Immature natural killer cell (primary cell): ENCODE measurements at places on chromosomes 2 and 18.
A peak's percentile ranks its signal among the peaks of the same experiment; 100 is the strongest.

DNA sequence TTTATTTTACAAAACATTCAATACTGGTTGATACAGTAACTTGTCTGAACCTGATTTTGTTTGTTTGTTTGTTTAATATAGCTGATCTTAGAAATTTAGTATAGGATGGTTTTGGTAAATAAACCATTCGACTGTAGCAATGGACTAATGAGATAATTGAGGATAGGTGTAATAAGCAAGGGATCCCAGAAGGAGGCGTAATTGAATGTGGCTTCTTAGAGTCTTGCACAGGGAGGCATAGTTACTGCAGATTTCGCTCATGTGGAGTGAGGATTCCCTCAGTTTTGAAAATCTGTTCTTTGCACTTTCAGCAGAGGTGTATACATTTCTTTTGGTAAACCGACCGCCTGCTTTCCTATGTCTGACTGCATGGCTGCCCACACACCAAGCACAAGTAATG, 709.6 kb downstream of the SOCS6 start:
- no peaks in the 10 kb centered on the region for H3K4me1 ChIP-seq
- H3K27me3 ChIP-seq: no peaks in the 10 kb centered on the region
- H3K27ac ChIP-seq: no peak overlapping the region
- no peak for DNase-seq

DNA sequence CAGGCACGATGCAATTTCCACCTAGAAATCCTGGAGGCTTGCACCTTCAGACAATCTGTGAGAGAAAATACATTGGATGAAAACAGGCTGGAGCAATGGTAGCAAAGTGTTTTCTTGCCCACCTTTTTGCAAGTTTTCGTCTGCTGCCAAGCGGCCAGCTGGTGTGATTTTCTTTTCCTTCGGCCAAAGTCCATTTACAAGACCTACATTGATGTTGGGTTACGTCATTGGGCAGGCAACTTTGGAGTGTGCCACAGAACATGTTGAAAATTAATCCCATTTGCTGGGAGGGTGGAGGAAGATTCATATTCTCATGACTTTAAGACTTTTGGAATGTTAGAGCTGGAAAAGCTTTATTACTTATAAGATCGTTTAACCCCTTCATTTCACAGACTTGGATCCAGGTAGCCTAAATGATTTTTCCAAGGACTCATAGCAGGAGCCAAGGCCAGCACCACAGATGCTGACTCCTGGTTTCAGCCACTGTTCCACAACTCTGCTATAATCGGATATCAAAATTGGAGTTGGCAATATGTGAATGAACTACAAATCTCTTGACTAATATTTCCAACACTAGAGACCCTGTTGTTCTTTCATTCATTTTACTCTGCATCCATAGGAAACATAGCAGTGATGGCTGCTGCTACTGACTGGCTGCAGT, 352.1 kb downstream of the RND3 start:
- no peaks in the 10 kb centered on the region for H3K27me3 ChIP-seq
- no peaks in the 10 kb centered on the region for H3K4me1 ChIP-seq
- no peak overlapping the region for H3K4me3 ChIP-seq
- H3K27ac ChIP-seq: no peak overlapping the region
- H3K36me3 ChIP-seq: no peaks in the 10 kb centered on the region

- H3K4me1 ChIP-seq: no peaks in the 10 kb centered on the region
- peaks cover 9% of the 10 kb centered on the region for H3K27me3 ChIP-seq
- no peaks in the 10 kb centered on the region for H3K36me3 ChIP-seq
- H3K27ac ChIP-seq: no peak overlapping the region
- H3K4me3 ChIP-seq: no peak overlapping the region
- no peak for DNase-seq
These were observed 55.1 kb downstream of the INO80C start for GRCh38 chr18:35442701-35443100.

DNA sequence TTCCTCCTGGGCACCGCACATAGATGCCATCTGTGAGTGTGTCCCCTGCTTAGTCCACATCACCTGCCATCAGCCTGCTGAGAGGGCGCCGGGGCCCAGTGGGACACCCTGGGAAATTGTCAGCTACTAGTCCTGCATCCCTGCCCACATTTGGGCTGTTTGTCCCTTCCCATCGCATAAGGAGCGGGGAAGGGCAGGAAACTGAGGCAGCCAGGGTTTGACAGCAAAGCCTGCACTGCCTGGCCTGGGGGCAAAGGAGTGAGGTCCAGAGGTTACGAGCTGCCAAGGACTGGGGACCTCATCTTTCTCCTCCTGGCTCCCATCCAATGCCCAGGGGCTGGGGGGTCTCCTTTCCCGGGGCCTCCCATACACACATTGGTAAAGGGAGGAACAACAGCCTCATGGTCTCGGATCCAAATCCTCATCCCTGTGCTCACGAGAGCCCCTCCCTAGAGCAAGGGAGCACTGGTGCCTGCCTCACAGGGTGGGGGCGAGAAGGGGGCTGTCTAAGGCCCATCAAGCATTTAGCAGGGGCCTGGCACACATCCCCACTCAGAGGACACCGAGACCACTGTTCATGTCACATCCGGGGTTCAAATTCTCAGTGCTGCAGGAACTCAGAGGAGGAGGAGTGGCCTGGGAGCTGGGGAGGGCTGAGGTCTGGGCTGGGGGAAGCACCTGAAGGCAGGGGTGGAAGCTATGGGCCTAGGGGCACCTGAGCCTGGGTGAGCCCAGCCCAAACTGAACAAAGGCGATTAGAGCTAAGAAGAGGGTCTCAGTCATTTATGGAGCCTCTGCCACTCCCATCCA, 113.8 kb downstream of the SMAD7 start:
- no peak for DNase-seq
- peaks cover 13% of the 10 kb centered on the region for H3K27me3 ChIP-seq
- peaks cover 99% of the 10 kb centered on the region for H3K4me1 ChIP-seq
- peaks cover 4% of the 10 kb centered on the region for H3K36me3 ChIP-seq
- peak overlapping the region; percentile 80 for H3K4me3 ChIP-seq

- DNase-seq: peak; percentile 54
- peaks cover 16% of the 10 kb centered on the region for H3K27me3 ChIP-seq
- H3K4me1 ChIP-seq: peaks cover 19% of the 10 kb centered on the region
- H3K27ac ChIP-seq: peak overlapping the region; percentile 100
- H3K4me3 ChIP-seq: peak overlapping the region; percentile 98
- H3K36me3 ChIP-seq: no peaks in the 10 kb centered on the region
These were observed 683 bp upstream of the DNAJC27 start for GRCh38 chr2:24972315-24972961.

DNA sequence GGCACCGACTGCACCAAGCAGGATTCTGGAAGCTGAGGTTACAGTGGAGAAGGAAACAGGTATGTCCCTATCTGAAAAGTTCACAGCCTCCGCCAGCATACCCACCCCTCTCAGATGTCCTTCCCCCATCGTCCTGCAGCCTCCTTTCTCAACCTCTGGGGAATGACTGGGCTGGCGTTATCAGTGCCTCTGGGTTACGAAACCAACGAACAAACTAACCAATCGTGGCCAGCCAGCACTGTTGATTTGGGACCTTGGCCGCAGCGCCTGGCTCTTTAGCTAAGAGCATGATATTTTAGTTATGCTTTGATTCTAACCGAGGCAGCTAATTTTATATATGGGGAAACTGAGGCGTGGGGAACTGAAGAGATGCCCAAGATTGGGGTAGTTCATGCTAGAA, 233.0 kb downstream of the TFCP2L1 start:
- no peak overlapping the region for H3K27ac ChIP-seq
- peaks cover 1% of the 10 kb centered on the region for H3K27me3 ChIP-seq
- no peak for DNase-seq
- no peaks in the 10 kb centered on the region for H3K4me1 ChIP-seq
- H3K4me3 ChIP-seq: no peak overlapping the region
- H3K36me3 ChIP-seq: no peaks in the 10 kb centered on the region

GRCh38 chr18:42182728-42183700, 228.0 kb downstream of the PIK3C3 start:
- H3K4me3 ChIP-seq: no peak overlapping the region
- H3K36me3 ChIP-seq: peaks cover 4% of the 10 kb centered on the region
- H3K4me1 ChIP-seq: no peaks in the 10 kb centered on the region

GRCh38 chr2:43798300-43798699, 24.5 kb downstream of the DYNC2LI1 start:
- H3K4me3 ChIP-seq: no peak overlapping the region
- H3K27me3 ChIP-seq: no peaks in the 10 kb centered on the region
- no peak overlapping the region for H3K27ac ChIP-seq
- no peaks in the 10 kb centered on the region for H3K4me1 ChIP-seq

- no peaks in the 10 kb centered on the region for H3K4me1 ChIP-seq
- DNase-seq: no peak
- H3K36me3 ChIP-seq: no peaks in the 10 kb centered on the region
- peaks cover 3% of the 10 kb centered on the region for H3K27me3 ChIP-seq
These were observed 274.2 kb downstream of the DYSF start for GRCh38 chr2:71727562-71727961.

- peaks cover 2% of the 10 kb centered on the region for H3K27me3 ChIP-seq
- H3K36me3 ChIP-seq: no peaks in the 10 kb centered on the region
- DNase-seq: no peak
These were observed 39.0 kb downstream of the MTERF4 start for GRCh38 chr2:241063093-241063551.

- H3K4me1 ChIP-seq: peaks cover 2% of the 10 kb centered on the region
- no peak overlapping the region for H3K4me3 ChIP-seq
- no peak overlapping the region for H3K27ac ChIP-seq
- H3K36me3 ChIP-seq: peaks cover 4% of the 10 kb centered on the region
- H3K27me3 ChIP-seq: no peaks in the 10 kb centered on the region
These were observed 80.7 kb downstream of the BCL11A start for GRCh38 chr2:60472663-60473289.

GRCh38 chr2:54429811-54430551, 26.1 kb upstream of the SPTBN1 start:
- H3K4me1 ChIP-seq: peaks cover 16% of the 10 kb centered on the region
- no peaks in the 10 kb centered on the region for H3K36me3 ChIP-seq
- peak overlapping the region; percentile 30 for H3K4me3 ChIP-seq
- H3K27ac ChIP-seq: no peak overlapping the region
- peak; percentile 26 for DNase-seq

DNA sequence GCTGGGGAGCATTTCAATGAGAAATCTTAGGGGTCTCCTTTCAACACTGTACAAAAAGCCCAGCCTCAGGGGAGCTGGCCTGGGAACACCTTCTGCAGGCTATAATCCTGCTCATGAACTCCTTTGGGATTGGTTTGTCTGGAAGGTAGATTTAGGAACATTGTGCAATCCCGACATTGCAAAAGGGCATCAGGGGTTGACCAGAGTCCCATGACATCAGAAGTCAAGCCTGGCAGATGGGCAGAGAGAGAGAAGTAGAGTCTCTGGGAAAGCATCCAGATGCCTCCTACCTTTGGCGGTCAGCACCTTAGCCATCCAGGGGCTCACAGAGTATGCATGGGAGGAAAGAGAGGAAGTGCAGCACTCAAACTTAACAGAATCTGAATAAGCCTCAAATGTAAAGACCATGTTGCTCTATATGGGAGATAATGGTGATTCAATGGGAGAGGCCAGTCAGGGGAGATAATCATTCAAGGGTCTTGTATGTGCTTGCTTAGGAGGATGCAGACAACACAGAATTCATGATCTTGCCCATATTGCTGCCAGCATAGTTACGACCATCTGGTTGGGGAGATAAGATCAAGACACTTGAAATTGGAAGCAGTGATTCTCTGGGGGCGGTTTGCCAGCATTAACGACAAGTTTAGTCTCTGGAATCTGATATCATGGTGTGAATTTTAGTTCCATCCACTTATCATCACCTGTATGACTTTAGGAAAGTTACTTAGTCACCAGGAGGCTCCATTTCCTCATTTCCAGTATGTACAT, 58.3 kb upstream of the UPP2 start:
- H3K27ac ChIP-seq: no peak overlapping the region
- H3K36me3 ChIP-seq: no peaks in the 10 kb centered on the region
- H3K4me3 ChIP-seq: no peak overlapping the region
- H3K4me1 ChIP-seq: no peaks in the 10 kb centered on the region

GRCh38 chr2:118102433-118103082, 14.3 kb downstream of the INSIG2 start:
- peaks cover 4% of the 10 kb centered on the region for H3K36me3 ChIP-seq
- no peak overlapping the region for H3K4me3 ChIP-seq
- no peaks in the 10 kb centered on the region for H3K27me3 ChIP-seq
- no peak overlapping the region for H3K27ac ChIP-seq

- H3K4me3 ChIP-seq: no peak overlapping the region
- no peaks in the 10 kb centered on the region for H3K36me3 ChIP-seq
- H3K27me3 ChIP-seq: no peaks in the 10 kb centered on the region
- no peaks in the 10 kb centered on the region for H3K4me1 ChIP-seq
- H3K27ac ChIP-seq: no peak overlapping the region
These were observed 3.1 kb downstream of the PROM2 start for GRCh38 chr2:95277246-95277906.

DNA sequence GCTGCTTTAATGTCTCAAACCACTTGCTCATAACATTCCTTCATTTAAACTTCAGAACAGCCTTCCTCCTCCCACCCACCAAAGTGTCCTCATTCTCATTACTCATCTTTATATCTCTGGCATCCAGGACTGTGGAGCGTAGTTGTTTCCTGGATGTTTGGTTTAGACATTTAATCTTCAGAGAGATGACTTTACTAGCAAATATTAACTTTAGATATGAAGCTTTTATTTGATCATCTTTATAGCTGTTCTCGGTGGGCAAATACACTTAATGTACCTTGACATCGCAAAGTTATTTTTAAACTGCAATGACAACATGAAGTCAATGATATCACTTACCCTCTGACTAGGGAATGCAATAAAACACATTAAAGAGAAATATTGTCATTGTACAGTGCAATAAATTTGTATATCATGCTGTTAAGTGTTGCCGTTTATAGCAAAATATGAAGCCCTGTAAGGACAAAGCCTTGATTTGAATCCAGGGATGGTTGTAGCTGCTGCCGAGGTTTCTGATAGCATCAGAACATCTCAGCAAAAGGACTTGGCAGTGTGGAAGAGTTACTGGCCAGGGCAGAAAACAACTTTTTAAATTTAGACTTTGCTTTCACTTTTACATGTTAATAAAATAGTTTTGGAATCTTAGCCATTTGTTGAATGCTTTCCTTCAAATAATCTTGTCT, 4.6 kb upstream of the LAMA3 start:
- no peaks in the 10 kb centered on the region for H3K36me3 ChIP-seq
- no peak for DNase-seq
- no peak overlapping the region for H3K27ac ChIP-seq
- no peak overlapping the region for H3K4me3 ChIP-seq
- peaks cover 4% of the 10 kb centered on the region for H3K4me1 ChIP-seq

DNA sequence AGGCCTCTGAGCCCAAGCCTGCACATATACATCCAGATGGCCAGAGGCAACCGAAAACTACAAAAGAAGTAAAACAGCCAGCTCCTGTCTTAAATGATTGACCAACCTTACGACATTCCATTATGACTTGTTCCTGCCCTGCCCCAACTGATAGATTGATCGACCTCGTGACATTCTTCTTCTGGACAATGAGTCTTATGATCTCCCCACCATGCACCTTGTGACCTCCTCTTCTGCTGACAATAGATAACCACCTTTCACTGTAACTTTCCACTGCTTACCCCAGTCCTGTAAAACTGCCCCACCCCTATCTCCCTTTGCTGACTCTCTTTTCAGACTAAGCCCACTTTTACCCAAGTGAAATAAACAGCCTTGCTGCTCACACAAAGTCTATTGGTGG, 670.0 kb upstream of the PKDCC start:
- H3K27ac ChIP-seq: no peak overlapping the region
- H3K27me3 ChIP-seq: no peaks in the 10 kb centered on the region
- H3K4me1 ChIP-seq: no peaks in the 10 kb centered on the region
- H3K36me3 ChIP-seq: no peaks in the 10 kb centered on the region
